ENCODE measurements at places on chromosomes 11 and 22.
A peak's percentile ranks its signal among the peaks of the same experiment; 100 is the strongest.

GRCh38 chr22:17121233-17122195 is at the start of gene TMEM121B:
Gene TMEM121B (minus strand): TSS chr22:17121360. CDS start chr22:17121127, 233 bp downstream.
- DNase-seq = peak; percentile 75

DNA sequence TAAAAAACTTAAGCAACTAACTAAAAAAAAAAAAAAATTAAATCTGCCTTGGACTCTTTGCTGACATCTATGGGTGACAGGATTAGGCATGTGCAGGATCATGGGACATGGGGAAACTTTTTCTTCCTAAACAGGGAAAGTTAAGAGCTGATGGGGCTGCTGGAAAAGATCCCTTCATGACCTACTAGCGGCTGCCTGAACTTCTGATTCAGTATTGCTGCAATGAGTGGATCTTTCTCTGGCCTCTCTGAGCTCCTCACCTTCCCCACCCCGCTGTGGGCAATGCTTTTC is 25.0 kb downstream of the OR5A2 start:
- no peak for DNase-seq

GRCh38 chr22:23110190-23110921 is 31.4 kb downstream of the RSPH14 start:
- DNase-seq = no peak

GRCh38 chr11:106581399-106581798 is 436.9 kb downstream of the GUCY1A2 start:
- no peak for DNase-seq

- DNase-seq = no peak
Observed at GRCh38 chr11:37394236-37394870, 796.3 kb upstream of the RAG2 start.

DNA sequence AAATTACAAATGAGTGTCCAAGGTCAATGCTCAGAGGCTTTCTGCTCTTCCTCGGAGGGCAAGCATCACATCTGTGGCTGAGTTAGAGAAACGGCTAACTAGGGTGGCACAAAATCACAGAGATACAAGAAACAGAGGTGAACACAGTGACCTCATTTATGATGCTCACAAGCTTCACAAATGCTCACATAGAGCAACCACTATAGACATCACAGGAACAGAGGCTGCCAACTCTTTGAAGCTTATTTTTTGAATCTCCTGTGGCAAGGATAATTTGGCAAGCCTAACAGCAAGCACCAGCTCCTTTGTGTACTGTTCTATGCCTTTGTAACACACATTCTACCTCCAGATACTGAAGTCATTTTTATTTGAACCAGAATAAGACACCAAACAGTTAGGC is 416.5 kb upstream of the DDI1 start:
- DNase-seq = no peak

DNA sequence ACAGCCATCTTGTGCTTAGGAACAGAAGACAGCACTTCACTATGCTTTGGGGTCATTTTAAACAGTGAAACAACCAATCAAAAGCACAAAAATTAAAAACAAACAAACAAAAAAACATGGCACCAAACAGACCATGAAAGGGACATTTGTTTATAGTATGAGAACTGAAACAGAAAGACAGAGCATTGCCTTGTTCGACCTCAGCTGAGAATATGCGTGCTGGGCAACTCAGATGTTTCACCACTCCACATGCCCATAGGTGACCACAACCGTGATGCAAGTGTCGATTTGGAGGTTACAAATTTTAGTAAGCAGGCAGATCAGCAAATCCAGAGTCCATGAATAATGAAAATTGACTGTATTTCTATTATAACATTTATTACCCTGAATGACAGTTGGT is 30.0 kb downstream of the NNMT start:
- DNase-seq = no peak

DNA sequence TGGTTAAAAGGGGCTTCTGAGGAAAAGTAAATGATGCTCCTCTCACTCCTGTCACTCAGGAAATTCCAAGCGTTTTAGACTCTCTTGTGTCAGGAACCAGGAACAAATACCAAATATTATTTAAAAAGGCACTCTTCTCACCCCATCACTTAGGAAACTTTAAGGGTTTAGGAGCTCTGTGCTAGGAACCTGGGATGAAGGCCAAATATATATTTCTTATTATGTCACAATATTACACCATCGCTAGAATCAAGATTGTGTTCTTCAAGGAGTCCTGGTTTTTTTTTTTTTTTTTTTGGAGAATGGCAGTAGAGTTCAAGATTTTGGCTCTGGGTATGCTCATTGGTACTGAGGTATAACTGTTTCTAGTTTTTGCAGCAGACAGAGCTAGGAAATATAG is 79.0 kb upstream of the HEPHL1 start:
- no peak for DNase-seq

DNA sequence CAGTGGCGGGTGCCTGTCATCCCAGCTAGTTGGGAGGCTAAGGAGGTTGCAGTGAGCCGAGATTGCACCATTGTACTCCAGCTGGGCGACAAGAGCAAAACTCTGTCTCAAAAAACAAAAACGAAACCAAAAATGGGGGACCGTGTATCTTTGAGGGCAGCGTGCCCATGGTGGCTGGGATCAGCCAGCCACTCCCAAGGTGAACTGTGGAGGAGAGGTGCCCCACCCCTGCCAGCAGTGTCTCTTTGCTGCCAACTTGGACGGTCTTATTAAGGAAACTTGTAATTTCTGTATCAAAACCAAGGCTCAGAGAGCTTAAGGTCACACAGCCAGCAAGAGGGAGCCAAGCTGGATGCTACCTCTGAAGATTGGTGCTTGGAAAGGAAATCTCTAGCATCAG is 147.7 kb downstream of the CACNA1I start:
- no peak for DNase-seq

DNA sequence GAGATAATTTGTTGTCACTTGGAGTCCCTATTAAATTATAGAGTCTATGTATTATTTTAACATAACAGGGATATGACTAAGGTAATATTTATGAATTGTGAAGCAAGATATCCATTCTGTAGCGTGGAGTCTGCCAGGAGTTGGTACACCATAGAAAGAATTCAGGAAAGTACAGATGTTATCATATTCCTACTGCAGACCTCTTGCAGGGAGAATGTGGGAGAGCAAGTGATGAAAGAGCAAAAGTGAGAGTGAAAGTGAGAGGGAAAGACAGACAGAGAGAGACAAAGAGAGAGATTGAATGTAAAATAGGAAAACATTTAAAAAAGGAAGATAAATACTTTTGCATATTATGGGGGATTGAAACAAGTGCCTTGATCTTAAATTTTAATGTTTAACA is 468.8 kb downstream of the CNTN5 start:
- no peak for DNase-seq

DNA sequence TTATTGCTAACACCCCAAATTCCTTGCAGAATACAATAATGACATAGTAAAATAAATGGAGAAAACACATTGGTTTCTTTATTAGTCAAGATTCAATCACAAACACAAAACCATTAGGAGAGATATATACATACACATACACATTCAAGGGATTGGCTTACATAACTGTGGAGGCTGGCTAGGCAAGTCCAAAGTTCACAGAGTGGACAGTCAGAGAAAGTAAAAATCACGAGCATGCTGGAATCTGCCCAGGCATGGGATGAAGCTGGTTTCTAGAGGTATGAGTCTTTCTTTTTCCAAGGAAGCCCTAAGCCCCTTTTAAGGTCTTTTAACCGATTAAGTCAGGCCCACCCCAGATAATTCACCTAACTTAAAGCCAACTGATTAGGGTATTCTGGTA is 13.6 kb upstream of the OR56B1 start:
- DNase-seq = no peak

- no peak for DNase-seq
Observed at GRCh38 chr11:59923813-59924212, 14.4 kb upstream of the OOSP1 start.

GRCh38 chr11:6693342-6694228 is 10.4 kb upstream of the MRPL17 start:
- no peak for DNase-seq

DNA sequence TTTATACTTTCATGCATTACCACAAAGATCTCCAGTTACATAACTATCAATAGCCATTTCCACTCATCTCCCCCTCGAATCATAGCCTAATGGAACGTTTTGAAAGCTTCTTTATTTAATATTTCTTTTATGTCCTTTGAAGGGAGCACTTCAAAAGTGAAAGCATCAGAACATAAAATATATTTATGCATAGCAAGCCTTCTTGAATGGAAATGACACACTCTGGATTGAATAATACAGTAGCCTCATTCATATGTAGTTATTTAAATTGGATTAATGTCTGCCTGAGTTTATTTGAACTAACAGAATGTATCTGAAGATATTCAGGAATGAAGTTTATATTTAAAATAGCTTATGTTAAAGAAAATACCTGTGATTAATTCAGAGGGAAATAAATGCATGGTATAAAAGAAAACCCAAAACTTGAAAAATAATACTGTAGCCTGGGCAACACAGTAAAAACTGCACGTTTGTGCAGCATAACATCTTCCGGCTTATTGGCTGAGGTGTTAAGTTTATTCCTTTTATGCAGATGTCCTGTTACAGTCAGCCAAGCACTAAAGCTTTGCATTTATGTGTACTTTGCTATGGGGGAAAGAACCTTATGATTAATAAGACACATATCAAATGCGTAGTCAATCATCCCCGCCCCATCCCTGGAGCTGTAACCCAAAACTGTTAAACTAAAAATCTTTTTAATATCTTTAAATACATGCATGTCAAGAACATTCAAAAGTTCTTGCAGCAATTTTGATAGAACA is 22.0 kb downstream of the OOSP3 start:
- no peak for DNase-seq

GRCh38 chr11:116366980-116367645 is 405.7 kb downstream of the BUD13 start:
- no peak for DNase-seq

- no peak for DNase-seq
Observed at GRCh38 chr22:40463683-40464082, 93.3 kb downstream of the SGSM3 start.

DNA sequence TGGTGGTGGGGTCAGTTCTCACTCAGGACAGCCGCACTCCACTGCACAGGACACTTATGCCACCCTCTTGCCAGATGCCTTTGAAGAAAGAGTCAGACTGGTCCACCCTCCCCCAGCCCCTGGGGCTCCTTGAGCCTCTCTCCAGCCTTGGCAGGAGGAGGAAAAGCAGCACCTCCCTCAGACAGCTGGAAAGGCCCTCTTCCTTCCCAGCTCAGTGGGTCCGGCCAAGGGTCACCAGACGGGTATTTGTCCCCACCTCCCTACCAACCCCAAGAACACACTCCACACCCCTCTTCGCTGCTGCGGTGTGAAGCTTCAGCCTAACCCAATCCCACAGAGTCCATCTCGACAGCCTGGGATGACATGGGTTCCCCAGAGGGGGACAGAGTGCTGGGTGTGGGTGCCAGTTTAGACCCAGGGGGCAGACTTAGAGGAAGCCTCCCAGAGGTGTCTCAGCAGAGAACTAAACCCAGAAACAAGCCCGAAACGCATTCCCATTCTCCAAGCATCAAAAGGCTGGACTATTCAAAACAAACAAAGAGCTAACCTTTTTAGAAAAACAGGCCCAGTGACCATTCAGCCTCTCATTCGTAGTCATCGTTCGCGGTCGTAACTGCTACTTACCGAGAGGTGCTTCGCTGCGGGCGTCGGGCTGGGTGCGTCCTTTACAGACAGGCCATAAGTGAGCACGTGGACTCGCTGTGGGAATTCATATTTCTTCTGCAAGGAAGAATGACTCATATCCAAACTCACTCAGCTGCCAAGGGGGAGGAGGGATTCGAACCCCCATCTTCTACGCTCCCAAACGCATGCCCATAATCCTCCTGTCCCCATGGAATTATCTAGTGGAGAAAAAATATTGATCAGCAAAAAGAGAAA is 57.5 kb upstream of the ANO1 start:
- DNase-seq = no peak

DNA sequence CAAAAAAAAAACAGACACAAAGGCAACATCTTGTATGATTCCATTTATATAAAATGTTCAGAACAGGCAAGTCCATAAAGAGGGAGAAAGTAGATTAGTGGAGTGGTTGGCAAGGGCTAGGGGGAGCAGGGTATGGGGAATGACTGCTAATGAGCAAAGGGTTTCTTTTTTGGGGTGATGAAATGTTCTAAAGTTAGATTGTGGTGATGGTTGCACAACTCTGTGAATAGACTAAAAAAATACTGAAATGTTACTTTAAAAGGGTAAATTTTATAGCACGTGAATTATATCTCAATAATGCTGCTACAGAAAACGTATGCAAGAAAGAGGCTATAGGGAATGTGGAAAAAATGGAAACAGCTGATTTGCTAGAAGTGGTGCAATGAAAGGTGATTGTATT is 155.1 kb downstream of the TENM4 start:
- no peak for DNase-seq

DNA sequence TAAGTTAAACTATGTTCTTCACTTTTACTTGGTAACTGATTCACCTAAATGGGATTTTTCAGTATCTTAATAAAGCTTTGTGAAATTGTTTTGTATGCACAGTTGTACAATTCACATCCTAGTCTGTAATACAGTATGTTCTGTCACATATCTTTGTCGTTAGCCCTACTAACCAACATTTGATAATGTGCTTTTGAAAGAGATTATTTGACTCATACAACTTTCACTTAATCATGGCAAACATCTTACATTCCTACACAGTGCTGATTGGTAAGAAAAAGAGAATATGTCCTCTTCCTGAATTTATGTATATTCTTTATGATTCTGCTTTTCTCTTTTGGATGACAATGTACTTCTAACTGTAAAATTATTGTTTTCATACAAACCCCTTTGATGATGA is 234.5 kb downstream of the METTL15 start:
- DNase-seq = no peak

DNA sequence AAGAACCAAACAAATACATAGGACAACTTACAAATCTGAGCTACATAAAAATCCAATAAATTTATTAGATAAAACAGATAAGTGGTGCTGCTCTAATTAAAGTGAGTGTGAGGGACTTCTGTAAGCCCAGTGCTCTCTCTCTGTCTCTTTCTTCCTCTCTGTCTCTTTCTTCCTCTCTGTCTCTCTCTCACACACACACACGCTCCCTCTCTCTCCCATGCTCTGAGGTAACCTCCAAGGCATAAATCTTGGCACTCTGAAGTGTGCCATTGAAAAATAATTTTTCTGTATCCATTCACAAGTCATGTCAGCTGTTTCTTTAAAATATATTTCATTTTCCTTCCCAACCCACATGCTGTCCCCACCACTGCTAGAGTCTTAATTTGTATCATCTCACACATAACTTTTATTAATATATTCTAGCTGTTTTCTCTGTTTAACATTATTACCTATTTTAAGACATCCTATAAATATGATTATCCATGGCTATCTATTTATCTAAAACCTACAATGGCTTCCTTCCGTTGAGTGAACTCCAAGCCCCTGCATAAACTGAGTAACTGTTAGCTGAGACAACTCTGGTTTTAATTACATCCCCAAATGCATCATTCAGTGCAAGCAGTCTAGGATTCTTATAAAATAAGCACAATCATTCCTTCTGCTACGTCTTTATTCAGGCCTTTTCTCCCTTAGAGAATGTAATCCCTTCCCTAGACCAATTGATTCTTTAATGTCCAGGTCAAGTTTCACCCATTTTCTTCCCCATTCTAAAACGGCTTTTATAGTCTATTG is 57.4 kb upstream of the SLC5A12 start:
- no peak for DNase-seq

All from anterior cingulate cortex (tissue), 58 donors.